NCI-H1930 (cell line): ENCODE measurements at places on chromosomes 6 and 20.

GRCh38 chr6:144181639-144182038 lies 31.3 kb downstream of the STX11 start:
- no peak for DNase-seq

- no peak for DNase-seq
Observed at GRCh38 chr6:162343936-162344645, 383.5 kb downstream of the PRKN start.

DNA sequence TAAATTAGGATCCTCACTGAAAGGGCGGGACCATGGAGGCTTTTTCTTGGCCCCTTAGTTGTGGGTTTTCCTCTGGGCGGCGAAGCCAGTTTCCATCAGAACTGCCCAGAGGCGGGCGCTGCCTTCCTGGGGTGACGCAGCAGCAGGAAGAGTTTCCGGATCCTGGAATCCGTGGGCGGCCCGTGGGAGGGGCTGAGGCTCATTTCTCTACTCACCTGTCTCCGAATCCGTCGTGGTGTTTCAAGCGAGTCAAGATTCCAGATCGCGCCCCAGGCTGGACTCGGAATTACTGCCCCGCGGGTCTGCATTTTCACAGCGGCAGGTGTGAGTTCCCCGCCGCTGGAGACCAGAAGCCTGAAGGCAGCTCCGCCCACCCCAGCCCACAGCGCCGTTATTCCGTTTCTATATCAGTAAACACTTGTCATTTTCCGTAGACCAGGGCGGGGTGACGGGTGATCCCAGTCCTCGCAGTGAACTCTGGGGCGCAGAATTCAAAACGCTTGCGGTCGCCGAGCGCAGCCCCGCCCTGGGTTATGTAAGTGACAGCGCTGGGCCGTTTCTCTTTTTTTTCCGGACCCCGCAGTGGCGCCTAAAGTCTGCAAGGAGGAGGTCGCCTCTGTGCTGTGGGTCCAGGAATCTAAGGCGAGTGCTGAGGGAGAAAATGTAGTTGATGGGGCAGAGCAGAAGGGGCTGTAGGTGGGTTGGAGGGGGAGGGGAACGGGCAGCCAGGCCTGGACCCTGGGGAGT lies 27.2 kb upstream of the POU5F1 start:
- DNase-seq = peak; percentile 73

DNA sequence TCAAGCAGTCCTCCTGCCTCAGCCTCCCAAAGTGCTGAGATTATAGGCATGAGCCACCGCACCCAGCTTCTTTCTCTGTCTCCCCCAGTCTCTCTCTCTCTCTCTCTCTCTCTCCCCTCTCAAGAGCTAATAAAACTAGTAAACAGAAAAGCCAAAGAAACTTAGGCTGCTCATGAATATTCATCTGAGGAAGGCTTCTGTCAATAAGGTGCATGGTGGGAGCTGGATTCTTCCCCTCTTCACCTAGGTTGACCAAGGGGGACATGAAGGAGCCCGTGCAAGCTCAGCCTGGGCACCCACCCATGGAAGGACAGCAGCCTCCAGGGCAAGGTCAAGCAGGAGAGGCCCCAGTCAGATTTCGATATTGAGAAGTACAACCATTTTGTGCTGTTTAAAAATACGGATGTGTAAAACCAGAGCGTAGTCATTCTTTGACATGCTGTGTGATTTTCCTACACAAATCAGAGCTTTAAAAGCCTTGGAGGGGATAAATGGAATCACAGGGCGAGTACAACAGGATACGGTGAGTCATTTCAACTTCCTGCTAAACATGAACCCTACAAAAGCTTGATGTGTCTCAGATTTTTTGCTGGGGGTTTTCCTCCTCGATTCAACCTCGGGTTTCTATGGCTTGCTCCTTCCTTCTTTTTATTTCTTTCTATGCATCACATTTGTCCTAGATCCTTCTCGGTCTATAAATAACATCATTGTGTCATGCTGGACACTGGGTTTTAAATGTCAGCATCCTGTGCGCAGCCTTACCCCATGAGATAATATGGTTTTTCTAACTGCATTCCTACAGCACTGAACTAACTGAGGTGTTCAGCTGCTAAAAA lies 368.9 kb upstream of the JARID2 start:
- DNase-seq = no peak

GRCh38 chr6:70375166-70375565 lies 38.1 kb upstream of the FAM135A start:
- DNase-seq = no peak

DNA sequence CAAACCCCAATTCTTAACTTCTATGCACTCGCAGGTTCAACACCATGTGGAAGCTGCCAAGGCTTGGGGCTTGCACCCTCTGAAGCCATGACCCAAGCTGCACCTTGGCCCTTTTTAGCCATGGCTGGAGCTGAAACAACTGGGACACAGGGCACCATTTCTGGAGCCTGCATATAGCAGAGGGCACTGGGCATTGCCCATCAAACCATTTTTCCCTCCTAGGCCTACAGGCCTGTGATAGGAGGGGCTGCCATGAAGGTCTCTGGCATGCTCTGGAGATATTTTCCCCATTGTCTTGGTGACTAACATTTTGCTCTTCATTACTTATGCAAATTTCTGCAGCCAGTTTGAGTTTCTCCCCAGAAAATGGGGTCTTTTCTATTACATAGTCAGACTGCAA lies 484.7 kb downstream of the EPHA7 start:
- DNase-seq = no peak

DNA sequence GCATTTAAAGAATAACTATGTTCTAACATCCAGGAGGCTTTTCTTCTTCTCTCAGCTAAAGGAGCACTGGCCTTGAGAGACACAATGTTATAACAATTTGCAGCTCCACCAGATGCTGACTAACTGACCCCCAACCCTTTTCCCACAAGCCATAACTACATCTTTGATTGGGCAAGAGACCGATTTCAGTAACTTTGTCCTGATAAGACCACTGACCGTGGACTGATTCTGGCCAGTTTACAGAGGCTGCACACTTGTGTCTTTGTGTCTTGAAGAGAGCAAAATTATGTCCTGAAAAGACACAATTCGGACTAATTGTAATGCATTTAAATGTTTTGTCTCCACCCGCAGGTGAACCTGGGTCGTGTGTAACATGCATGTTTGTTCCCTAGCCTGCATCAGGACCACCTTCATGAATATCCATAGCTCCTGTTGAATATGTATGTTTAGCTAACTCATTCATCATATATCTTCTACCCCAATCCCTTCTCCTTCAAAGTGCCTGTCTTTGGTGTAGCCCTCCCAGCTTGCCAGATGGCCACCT lies 22.3 kb downstream of the ABRACL start:
- DNase-seq = no peak

DNA sequence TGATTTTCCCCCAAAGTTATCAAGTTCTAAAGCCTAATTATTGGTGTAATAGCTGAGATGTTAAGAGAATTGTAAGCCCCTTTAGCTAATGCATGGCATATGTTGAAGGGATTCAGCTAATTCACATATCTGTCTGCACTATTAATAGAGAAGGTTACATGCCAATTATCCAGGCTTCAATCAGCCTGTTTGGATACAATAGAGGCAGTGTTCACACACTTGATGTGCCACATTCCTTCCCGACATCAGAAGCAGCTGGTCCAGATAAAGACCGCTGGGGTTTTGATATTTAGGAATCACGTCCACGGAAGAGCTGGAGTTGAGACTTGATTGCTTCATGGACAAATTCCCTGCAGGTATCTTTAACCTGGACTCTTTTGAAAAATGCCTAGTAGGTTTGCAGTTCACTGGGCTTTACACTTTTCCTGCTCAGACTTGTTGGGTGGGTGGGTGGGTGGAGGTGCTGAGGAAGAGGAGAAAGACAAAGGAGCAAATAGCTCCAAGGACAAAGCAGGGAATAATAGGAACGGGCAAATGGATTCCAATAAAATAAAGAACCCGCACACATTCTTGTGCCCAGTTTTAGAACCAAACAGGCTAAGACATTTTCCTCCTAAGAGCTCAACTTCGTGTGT lies 142.6 kb upstream of the ZNF217 start:
- DNase-seq = no peak

GRCh38 chr20:6613280-6613861 lies 154.1 kb upstream of the BMP2 start:
- DNase-seq = no peak

DNA sequence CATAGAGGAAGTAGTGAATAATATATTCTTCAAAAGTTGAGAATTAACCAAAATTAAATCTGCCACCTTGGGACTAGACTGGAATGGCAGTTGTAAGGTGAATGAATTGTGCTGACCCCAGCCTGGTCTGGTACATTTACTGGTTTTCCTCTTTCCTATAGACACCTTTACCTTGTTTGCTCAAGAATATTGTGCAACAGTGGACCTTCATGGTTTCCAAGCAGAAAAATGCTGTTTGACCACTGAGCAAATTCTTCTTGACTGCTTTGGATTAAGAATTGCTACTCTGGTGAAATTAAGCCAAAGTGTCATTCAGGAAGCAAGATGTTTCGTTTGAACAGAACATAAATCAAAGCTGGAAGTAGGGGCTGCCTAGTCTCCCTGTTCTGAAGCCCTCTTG lies 156.6 kb upstream of the TAB2 start:
- DNase-seq = no peak

- no peak for DNase-seq
Observed at GRCh38 chr20:41072190-41072863, 43.7 kb downstream of the TOP1 start.

DNA sequence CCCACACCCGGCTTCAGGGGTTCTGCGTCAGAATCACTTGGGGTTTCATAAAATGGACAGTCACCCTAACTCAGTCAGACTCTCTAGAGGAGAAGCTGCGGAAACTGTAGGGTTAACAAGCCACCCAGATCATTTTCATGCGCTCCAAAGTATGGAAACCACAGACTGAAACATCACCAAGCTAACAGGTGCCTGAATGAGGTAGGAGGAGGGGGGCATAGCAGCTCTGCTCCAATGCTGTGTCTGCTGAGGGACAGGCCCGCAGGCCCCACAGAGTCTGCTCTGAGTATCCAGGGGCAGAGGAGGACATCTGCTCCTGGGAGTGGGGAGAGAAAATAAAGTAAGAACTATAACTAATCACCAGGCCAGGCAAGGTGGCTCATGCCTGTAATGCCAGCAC lies 97.1 kb upstream of the AKAP12 start:
- no peak for DNase-seq

DNA sequence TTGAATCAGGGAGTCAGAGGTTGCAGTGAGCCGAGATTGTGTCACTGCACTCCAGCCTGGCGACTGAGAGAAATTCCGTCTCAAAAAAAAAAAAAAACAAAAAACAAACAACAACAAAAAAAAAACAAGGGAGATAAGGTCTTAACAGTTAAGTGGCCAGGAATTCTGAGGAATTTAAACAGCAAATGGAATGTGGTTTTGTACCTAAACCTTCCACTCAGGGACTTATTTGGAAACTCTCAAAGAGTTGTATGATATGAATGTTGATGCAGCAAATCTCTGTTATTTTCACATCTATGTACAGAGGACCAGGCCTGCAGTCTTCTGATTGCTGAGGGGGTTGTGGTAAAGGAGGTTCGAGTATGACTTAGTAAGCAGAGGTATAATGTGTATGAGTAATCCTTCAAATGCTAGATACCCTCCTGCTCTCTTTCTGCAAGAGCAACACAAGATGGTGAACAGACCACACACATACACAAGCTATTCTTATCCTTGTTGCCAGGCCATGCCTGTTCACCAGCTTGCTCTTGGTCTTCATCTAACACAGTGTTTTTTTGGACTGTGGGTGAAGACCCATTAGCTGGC lies 174.9 kb upstream of the SCGN start:
- DNase-seq = no peak

DNA sequence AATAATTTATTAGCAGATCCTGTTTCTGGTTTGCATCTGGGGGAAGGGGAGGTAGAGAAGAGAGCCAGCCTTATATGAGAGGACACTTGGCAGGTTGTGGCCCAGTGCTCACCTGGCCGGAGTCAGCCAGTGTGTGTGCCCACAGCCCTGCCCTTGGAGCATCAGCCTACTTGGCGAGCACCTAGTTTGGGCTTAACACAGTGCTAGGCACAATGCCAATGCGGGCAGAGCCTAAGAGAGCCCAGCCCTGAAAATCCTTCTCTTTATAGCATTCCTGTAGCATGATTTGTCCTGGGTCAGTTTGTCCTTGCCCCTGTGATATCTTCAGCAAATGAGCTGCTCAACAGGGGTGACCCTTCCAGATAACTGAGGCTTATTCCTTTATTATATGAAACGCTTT lies 73.0 kb downstream of the SLX4IP start:
- no peak for DNase-seq

GRCh38 chr20:1204113-1204512 lies 859 bp downstream of the C20orf202 start:
- DNase-seq = no peak

DNA sequence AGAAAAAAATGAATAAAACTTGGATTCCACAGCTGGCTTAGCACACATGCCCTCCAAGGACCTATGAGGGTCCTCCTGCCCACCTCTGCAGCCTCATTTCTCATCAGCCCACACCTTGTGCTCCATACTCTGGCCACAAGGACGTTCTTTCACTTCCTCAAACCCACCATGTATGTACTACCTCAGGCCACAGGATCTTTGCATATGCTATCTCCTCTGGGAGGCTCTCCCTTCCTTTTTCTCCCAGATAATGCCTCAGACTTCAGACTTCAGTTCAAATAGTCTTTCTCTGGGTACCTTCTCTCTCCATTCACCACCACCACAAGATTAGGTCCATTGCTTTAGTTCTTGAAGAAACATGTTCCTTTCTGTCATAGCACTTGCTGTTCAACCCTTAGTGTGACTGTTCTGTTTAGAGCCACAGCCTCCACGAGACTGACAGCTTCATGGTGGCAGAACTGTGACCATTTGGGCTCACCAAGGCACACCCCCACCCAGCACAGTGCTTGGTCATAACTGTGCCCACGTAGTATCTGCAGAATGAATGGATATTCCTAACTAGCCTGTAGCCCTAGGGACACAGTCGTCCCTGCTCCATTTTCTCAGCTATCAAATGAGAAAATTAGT lies 146.7 kb upstream of the LRFN2 start:
- no peak for DNase-seq

DNA sequence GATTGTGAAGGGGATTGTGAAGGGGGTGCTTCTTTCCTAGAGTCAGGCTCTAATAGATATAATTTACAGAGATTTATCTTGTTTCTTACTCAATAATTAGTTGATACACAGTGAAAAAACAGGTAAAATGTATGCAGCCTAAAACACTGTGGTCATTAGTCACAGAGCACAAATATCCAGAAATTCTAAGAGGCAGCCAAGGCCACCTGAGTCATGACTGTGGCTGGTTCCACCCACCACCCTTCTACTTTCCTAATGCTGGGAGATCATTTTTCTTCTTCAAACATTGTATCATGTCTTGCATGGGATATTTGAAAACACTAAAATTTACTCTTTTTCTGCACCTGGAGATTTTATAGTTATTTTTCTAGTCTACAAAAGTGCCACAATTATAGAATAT lies 181.6 kb downstream of the OTOR start:
- DNase-seq = no peak

GRCh38 chr6:53926505-53926904 lies 131.7 kb downstream of the LRRC1 start:
- DNase-seq = no peak

DNA sequence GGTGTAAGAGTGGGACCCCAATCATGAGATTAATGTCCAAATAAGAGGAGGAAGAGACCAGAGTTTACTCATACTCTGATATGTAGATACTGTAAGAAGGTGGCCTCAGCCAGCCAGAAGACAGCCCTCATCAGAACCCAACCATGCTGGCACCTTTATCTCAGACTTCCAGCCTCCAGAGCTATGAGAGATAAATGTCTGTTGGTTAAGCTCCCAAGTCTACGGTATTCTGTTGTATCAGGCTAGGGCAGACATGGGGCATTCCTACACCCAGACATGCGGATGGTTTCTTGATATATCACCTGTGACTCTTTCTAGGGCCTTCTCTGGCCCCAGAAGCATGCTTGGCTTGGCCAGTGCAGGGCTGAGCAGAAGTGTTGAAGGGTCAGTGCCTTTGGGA lies 247.4 kb upstream of the RIN2 start:
- DNase-seq = no peak
